H9 (cell line): ENCODE measurements at places on chromosomes 4 and X. TPM values are rescaled to one million over a fixed set of nuclear protein-coding genes. Genes with fewer than 3 reads are reported as not detected.

IL13RA1 gene
- total RNA-seq: 13.4 and 14.4 TPM in 2 replicates

TMPRSS11A gene
- total RNA-seq: not detected in 2 replicates

PGAM4 gene
- total RNA-seq: 0.52 TPM in 1 of 2 replicates, not detected in the other

DGAT2L6 gene
- not detected in 2 replicates for total RNA-seq

SHISA3 gene
- total RNA-seq: 1.7 and 2.0 TPM in 2 replicates

GAGE12F gene
- total RNA-seq: not detected in 2 replicates

DNA sequence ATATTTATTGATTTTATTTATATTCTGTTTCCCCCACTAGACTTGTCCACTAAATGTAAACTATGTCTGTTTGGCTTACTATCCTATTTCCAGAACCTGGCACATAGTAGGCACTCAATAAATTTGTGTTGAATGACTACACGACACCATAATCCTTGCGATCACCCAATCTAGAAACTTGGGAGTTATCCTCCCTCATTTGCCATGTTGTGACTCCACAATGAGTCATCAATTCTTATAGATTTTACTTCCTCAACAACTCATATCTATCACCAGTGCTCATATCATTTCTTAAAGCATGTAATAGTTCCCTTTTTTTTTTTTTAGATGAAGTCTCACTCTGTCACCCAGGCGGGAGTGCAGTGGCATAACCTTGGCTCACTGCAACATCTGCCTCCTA, 39.9 kb upstream of the VAMP7 start:
- no peak for DNase-seq

DNA sequence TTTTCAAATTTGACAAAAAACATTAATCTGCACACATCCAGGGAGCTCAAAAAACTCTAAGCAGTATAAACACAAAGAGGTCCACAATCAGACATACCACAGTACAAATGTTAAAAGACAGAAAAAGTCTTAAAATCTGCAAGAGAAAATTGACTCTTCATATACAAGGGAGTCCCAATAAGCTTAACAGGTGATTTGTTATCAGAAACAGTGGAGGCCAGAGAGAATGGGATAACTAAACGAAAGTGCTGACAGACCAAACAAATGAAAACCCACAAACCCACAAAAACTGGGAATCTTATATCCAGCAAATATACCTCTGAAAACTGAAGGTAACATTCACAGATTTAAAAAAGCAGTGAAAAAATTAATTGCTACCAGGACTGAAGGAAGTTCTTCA, 182.0 kb upstream of the PAQR3 start:
- DNase-seq: no peak

DNA sequence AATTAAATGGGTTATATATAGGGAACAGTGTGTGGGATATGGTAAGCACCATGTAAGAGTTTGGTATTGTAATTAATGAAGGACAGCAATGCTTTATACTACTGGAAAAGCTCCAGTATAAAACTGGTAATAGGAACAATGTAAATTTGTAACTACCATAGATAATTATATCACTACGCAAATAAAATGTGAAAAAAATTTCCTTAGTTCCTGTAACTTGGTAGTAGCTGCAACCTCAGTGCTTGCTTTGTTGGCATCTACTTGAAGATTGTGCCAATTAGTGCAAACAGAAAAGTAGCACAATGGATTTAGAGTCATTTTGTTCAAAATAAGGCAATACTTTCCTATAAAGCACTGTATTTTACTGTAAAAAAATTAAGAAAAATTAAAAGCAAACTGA, 34.4 kb upstream of the SH3RF1 start:
- DNase-seq: no peak

DNA sequence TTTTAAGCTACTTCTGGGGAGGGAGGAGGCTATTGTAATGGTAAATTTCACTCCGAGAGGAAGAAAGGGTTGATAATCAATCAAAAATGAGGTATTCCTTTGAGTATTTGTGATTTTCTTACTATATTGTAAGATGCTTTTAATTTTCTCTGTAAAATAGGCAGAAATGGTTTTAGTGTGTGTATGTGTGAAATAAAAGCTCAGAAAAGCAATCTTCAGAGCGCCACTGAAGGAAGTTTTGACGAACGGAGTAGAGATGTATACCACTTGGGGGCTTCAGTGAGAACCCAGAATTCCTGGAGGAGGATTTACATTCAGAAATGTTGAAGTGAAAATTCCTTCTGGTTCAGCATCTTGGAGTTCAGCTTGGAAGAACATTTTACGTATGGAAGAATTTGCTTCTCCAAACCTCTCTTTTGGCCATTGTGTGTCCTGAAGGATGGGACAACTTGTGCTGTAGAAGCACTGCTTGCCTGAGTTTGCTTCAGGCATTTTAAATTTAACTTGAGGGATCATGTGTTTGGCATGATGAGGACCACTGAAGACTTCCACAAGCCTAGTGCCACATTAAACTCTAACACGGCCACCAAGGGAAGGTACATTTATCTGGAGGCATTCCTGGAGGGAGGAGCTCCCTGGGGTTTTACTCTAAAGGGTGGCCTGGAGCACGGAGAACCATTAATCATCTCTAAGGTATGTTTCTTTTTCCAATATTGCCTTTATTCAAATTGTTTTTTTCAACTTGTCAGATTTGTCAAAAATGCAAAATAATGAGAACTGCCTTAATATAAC, 695 bp downstream of the SHROOM3 start:
- DNase-seq: no peak

- DNase-seq: no peak
Measured at GRCh38 chr4:116469582-116469981, 615.8 kb downstream of the TRAM1L1 start.

DNA sequence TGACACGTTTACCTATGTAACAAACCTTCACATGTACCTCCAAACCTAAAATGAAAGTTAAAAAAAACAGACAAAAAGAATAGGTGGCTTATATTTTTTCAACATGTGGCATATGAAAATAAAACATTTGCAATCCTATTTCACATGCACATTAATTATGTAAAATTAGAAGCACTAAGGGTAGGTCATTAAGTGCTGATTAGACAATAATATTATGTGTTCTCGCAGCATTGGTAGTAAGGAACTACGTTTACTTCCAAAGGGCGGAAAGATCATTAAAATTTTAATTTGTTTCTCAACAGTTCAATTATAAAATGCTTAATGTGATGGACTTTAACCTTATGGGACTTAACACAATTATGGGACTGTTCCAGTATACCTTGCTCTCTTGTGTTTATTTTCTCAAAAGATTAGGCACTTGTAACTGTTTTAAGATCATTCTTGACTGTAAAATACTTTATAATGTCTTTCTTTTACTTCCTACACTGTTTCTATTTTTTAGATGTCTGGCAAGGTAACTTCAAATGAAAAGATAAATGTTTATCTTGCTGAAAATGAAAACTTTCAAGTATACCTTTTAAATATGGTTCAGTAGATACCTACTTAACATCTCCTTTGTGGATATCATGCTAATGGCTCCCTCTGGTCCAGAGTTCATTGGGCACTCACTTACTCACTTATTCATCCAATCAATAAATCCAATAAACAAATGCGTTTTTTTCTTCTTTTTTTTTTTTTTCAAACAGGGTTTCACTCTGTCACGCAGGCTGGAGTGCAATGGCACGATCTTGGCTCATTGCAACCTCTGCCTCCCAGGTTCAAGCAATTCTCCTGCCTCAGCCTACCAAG, 202.0 kb downstream of the ARAP2 start:
- DNase-seq: no peak

GRCh38 chrX:7985568-7985967, 58.4 kb upstream of the PNPLA4 start:
- no peak for DNase-seq

- no peak for DNase-seq
Measured at GRCh38 chrX:99798936-99799335, 611.1 kb downstream of the PCDH19 start.

GRCh38 chr4:113684534-113685091, 76.9 kb downstream of the CAMK2D start:
- peak; percentile 30 for DNase-seq

GRCh38 chrX:150575419-150575814, 7.0 kb downstream of the MTM1 start:
- DNase-seq: no peak

- DNase-seq: no peak
Measured at GRCh38 chrX:114930227-114930626, 87.2 kb downstream of the IL13RA2 start.

- DNase-seq: no peak
Measured at GRCh38 chr4:114146947-114147618, 167.6 kb upstream of the ARSJ start.

GRCh38 chr4:14110407-14110806, 482.9 kb upstream of the BOD1L1 start:
- DNase-seq: no peak

DNA sequence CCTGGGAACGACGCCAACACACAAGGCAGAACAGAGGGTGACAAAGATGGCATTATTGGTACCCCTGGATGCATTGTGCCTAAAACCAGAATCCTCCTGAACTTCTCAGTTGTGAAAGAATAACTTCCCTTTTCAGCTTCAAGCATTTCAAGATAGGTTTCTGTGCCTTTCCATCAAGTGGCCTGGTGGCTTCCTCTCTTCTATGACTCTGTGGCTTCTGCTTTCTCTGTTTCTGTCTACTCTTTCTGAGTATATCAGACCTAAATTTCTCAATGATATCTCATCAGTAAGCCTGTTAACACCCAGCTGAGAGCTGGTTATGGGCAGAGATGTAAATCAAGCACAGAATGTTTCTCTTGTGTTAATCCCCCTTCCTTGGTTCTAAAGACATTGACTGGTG, 21.4 kb upstream of the FAM9B start:
- DNase-seq: no peak

GRCh38 chr4:26724534-26724933, 136.1 kb upstream of the STIM2 start:
- no peak for DNase-seq

DNA sequence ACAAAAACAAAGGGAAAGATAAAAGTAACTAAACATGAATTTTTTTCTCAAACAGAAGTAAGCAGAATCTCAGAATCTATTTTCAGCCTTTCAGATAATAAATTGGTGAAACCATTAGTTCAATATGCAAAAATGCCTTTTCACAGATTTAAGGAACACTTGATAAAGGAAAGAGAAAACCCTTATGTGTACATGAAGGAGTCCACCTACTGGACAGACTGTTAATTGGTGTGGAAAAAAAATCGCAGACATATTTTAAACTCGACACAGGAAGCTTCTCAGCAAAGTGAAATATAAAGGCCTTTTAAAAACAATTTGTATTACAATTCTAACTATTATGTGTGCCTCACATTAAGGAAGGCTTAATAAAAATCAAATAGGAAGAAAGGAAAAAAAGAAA, 22.3 kb downstream of the COX7B2 start:
- DNase-seq: no peak

- DNase-seq: no peak
Measured at GRCh38 chr4:101287324-101287723, 60.0 kb downstream of the PPP3CA start.

DNA sequence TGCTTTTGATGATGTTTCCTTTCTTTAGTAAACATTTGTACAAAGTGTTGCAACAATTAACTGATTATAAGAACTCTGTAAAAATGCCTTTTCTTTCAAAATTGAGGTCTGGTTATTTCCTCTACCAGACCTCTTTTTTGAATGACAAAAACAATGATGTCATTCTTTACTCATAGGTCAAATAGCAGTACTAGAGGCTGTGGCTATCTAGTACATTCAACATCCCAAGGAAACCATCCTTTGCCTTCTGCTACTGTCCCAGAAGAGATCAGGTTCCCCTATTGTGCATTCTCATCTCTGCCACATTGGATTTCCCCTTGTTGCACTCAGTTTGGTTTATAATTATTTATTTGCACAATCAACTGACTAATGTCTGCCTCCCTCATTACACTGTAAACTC, 19.1 kb upstream of the MAD2L1 start:
- DNase-seq: no peak

DNA sequence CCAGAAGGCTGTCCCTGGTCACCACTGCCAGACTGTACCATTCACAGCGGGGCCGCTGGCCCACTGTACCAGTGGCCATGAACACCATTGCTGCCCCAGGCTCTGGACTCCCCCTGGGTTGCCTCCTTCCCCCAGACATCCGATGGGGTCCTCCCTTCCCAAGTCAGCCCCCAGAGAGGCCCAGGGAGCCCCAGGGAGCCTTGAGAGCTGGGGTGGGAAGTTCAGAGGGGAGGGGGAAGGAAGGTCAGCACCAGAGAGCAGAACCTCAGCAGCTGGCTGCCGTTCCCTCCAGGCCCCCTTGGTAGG, 441 bp upstream of the ARHGAP4 start:
- no peak for DNase-seq

GRCh38 chrX:150771116-150771515, 77.9 kb downstream of the MTMR1 start:
- no peak for DNase-seq

DNA sequence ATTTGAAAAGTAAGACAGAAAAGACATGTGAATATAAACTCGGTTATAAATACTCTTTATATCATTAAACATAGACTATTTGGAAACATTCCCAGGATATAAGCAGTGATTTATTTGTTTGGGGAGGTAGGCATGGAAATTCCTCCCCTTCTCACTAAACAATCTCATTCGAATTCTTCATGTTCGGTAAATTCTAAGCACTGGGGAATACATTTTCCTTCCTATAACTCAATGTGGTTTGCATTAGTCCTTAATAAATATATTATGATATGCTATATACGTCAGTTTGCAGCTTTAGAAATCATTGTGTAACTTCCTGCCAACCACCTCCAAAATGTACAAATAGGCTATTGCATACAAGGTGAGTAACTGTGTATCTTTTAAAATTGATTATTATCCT, 99.6 kb downstream of the UGT8 start:
- DNase-seq: no peak

- no peak for DNase-seq
Measured at GRCh38 chrX:63361494-63361893, 10.4 kb upstream of the SPIN4 start.

- peak; percentile 33 for DNase-seq
Measured at GRCh38 chrX:129540722-129541184, 694 bp downstream of the OCRL start.

GRCh38 chr4:7291372-7292114, 99.2 kb downstream of the SORCS2 start:
- no peak for DNase-seq

- DNase-seq: peak; percentile 46
Measured at GRCh38 chr4:108940149-108940548, 177.3 kb upstream of the ETNPPL start.

DNA sequence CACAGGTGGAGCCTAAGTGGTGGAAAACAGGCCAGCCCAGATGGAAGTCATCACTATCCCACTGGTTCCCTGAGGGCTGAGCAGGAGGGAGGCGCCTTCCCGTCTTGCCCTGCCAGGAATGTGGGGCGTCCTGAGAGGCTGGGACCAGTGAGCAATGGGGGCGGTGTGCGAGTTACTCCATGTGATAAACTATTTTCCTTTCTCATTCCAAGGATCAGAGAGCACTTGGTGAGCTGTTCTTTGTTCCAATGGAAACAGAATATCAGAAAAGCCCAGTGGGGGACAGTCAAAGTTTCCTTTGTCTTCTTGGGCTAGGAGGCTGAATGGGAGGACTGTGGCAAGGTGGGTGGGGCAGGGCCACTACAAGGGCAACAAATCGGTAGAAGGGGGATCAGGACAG, 86.2 kb downstream of the NHSL2 start:
- peak; percentile 74 for DNase-seq

GRCh38 chr4:161581262-161582230, 582.3 kb downstream of the FSTL5 start:
- DNase-seq: no peak
